ENCODE measurements at places on chromosomes 16 and 17.

DNA sequence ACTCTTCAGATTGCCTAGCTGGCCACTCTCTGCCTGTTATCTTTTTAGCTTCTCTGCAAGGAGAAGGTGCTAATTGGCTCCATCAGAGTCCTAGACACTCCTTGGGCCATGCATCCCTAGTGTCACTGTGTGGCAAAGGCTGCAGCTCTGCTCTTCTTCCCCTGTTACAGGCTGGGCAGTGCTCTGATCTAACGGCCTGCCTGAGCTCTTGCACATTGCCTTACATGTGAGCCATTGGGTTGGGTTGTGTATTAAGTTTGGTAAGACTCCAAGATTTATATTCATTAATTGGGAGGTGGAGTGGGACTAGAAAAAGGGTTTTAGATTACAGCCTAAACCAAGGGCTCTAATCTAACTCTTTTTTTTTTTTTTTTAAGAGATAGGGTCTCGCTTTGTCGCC is 23.0 kb upstream of the SYT17 start:
- no peak for DNase-seq

DNA sequence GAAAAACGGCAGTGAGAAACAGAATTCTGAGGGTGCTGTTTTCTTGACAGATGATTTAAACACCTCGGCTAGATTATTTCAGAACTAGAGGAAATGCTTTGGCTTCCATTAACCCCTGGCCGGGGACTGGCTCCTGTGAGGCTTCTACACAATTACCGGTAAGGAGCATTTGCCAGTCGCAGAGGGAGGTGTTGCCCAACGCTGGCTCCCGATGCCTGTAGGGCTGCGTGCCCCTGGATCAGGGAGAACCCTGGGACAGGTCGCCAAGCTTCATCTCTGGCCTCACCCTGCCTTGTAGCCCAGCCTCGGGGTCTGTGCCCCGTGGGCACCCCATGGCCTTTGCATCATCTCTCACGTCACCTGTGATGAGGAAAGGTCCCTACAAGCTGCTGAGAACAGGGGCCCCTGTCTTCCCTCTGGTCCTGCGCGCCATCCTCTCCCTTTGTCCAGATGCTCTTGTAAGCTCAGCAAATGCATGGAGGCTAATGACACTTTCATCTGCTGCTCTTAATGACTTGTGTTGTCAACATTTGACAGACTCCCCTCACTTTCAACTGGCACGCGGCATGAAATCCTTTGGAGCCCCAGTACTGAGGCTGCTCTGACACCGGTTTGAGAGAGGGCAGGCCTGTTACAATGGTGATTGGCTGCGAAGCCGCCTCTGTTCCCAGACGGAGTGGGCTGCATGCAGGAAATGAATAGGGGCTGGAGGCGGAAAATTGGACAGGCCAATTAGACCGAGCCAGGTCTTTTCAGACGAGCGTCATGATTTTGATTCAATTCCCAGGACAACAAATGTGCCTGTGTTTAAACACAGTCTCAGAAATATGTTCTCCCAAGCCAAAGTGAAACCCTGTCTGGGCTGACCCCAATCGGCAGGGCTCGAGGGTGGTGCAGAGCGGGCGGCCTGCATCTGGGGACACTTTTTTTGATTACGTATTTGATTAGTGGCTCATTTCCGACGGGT is 85.5 kb upstream of the DOC2B start:
- DNase-seq: no peak

- no peak for DNase-seq
Measured at GRCh38 chr17:44307387-44308186, 814 bp upstream of the RUNDC3A start.

DNA sequence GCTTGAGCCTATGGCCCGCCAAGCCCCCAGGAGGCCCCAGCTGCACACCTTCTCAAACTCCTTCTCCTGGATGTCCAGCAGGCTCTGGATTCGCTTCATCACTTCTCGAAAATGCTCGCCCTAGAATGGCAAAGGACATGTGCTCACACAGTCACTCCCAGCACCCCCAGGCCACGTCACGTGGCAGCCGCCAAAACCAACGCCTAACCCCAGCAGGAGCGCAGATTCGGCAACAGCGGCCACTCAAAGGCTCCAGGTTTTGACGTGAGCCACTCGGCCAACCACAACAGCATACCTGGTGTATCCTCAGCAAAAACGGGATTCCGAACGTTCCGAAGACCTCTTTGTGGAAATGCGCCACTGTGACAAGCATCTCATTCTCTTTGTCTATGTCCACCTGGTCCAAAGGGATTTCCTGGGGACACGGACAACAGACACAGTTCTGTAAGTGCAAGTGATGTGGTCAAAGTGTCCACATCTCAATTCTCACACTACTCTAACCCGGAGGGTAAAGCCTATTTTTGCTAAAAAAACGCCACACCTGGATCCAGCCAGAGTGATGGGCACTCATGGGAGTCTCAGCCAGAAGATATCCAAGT is 12.7 kb downstream of the LITAFD start:
- DNase-seq: no peak

DNA sequence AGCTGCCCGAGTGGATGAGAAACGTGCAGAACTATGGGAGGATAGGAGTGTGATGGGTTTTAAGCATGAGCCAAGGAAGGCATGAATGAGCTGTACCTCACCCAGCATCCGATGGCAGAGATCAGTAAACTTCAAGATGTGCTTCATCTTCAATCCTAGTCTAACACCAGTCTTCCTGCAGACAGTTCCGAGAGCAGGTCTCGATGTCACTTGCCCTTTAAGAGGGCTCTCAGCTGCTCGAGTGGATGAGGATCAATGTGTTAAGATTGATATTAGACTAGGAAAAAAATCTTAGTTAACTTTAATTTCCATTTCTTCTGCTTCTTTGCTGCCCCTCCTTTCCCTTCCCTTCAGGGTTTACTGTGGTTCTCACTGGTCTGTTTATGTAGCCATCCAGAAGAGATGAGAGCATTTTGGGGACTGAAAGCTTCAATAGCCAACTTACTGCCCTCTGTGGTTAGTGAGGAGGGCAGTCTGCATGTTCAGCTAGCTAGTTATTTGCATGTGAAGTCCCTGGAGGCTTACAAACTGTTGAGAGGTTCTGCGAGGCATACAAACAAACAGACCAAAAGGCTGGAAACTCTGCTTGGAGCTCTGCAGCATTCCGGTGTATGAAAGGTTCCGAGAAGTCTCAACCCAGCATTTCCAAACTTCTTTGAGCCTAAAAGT is 15.3 kb downstream of the KLHL36 start:
- no peak for DNase-seq

DNA sequence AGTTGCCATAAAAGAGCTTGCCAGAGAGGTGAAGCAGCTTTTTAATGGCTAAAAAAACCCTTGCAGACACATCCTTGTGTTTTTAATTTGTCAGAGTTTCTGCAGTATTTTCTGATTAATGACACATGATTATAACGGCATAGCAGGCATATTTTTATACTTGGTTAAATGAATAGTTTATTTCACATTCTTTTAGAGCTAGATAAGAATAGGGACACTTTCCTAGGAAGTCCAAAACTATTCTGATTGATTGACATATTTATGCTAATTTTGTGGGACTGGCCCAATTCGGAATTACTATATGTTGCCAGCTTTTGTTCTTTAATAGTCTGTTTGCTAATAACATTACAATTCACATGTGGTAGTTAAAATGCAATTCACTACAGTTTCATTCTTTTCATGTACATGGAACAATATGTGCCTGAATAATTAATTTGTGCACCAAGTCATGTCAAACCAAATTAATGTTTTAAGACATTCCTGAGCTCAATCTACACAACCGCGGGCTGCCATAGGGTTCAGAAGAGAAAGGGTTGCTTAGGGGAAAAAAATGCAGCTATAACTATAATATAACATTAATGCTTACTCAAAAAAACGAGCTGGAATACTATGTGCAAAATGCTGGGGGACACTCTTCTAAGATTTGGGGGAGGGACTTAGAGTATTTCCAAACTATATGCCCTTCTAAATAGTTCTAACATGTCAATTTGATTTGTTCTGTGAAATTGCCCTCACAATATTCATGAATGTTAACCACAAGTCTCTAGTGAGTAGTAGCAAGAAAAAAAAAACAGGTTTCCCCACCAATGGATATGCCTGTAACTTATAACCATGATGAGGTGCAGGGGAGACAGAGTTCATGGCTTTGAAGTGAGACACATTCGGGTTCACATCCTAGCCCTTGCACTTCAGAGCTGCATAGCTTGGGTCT is 305.4 kb downstream of the CEP112 start:
- no peak for DNase-seq

GRCh38 chr17:54277868-54278267 is 455.1 kb downstream of the KIF2B start:
- DNase-seq: no peak

GRCh38 chr17:81488276-81488860 is 24.2 kb downstream of the ACTG1 start:
- no peak for DNase-seq

GRCh38 chr17:63929860-63930766 is 2.0 kb downstream of the CD79B start:
- DNase-seq: no peak

DNA sequence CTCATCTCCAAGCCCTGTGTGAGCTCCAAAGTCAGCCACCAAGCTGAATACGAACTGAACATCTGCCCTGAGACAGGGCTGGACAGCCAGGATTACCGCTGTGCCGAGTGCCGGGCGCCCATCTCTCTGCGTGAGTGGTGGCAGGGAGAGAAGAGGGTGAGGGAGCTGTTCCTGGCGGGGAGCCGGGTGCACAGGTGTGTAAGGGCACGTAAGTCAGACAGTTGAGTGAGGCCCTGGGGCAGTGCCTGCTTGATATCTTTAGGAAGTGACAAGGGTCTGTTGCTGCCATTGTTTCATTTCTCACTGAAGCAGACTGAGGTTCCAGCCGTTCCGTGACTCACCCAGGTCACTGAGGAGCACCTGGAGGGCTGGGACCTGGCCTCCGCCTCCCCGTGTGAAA is 12.4 kb downstream of the DEF8 start:
- no peak for DNase-seq

GRCh38 chr17:79141578-79142355 is 67.1 kb downstream of the ENGASE start:
- DNase-seq: no peak

GRCh38 chr17:82468692-82469091 is 10.2 kb downstream of the NARF start:
- DNase-seq: no peak

GRCh38 chr16:4647644-4647980 is 23.0 kb downstream of the MGRN1 start:
- DNase-seq: no peak

GRCh38 chr16:75095204-75095621 is 21.4 kb downstream of the LDHD start:
- no peak for DNase-seq

GRCh38 chr16:72311426-72311825 is 139.5 kb upstream of the PMFBP1 start:
- no peak for DNase-seq

DNA sequence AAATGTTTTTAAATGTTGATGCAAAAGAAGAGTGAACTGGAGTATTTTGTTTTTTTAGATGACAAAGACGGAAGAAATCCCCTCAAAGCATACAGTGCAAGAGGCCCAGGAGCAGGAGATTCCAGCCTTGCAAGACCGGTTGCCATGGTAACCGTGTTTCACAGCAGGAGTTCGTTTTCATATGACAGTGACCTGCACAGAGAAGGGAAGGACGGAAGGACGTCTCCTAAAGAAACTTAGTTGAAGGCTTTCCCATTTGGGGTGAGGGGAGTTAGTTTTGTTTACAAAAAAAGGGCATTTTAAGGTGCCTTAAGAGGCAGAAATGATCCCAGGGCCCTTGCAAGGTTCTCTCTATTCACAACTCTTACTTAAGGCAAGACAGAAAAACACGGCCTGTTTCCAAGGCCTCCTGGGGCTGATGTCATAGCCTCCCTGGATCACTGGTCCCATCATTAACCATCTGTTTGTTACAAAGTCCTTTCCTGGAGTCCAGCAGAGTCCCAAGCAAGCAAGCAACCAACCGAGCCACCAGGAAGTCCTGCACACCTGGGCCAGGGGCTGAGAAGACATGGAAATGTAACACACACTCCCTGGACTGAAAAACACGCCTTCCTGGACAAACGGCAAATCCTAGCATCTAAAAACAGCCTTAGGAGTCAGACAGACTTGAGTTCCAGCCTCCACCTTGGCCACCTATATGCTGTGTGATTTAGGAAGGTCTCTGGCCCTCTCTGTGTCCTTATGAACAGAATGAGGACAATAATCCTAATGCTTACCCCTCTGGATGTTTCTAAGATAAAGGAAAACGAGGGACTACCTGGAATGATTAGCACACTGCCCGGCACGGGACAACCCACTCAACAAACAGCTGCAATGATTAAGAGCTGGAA is 30.3 kb upstream of the RPH3AL start:
- no peak for DNase-seq

DNA sequence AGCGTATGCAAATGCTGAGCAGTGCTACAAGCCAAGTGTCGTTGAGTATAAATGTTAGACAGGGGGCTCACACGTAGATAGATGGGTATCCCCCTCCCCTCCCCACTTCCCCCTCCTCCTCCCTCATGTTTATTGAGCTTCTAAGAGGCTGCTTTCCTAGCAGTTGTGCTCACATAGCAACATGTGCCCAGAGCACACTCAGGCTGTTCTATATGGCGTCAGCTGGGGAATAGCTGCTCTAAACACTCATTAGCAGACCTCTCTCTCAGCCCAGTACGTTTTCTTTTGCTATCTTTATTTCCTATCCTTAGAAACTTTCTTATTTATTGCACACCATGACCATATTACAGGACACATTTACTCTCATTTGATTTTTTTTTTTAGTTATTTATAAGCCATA is 1.8 kb downstream of the KCNJ2 start:
- no peak for DNase-seq

DNA sequence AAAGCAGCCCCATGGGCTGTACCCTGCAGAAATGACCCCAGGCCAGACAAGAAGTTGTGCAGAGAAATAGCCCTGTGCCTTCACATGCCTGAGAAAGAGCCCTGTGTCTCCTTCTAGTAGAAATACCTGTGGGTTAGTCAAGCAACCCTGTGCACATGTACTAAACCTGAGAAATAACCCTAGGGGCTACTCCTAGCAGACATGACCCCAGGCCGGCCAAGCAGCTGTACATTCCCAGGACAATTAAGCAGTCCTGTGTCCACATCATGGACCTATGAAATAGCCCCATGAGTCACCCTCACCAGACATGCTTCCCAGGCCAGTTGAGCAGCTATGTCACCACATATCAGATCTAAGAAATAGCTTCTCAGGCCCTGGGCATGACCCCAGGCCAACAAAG is 519.7 kb upstream of the CA10 start:
- no peak for DNase-seq

- no peak for DNase-seq
Measured at GRCh38 chr16:86998196-86999001, 318.8 kb downstream of the C16orf95 start.

- no peak for DNase-seq
Measured at GRCh38 chr17:75570034-75570676, 17.4 kb upstream of the MYO15B start.

- DNase-seq: no peak
Measured at GRCh38 chr16:20301840-20302239, 25.5 kb downstream of the GP2 start.

DNA sequence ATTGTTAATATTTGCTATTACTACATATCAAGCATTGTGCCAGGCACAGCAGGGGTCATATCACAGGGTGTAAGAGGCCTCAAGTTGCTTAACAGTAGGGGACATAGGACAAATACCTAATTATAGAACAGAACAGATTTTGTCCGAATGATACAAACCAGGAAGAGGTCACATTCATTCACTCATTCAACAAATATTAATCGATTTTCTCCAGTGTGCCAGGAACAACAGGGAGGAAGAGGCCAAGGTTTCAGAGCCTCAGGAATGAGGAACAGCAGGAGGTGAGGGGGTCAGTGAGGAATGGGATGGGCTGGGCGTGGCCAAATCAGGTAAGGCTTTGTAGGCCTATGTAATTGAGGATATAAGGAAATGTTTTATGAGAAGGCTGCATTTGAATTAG is 11.2 kb upstream of the CHST4 start:
- no peak for DNase-seq

GRCh38 chr16:20928774-20929411 is 28.3 kb downstream of the LYRM1 start:
- no peak for DNase-seq
